NCI-H1048 (cell line): ENCODE measurements at places on chromosomes 12 and 14.
A peak's percentile ranks its signal among the peaks of the same experiment; 100 is the strongest.

DNA sequence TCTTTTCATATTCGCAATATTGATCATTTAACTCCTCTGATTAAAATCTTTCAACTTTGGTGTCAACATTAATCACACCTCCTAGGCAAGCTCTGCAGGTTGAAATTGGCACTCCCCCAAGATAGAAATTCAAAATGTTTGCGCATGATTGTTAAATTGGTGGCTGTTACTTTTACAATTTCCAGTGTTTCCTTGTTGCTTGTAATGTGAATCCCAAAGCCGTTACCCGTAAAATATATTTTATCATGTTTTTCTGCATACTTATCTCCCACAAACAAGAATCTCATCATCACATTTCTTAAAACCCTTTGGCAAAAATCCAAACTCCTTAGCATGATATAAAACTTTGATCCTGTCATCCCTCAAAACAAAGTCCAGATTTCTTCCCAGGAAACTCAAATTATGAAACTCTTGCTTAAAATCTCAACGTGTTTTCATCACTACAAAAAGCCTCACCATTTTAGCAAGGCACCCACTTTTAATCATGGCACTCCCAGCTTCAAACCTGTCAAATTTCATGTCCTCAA lies 14.7 kb downstream of the RTL1 start:
- DNase-seq = no peak

DNA sequence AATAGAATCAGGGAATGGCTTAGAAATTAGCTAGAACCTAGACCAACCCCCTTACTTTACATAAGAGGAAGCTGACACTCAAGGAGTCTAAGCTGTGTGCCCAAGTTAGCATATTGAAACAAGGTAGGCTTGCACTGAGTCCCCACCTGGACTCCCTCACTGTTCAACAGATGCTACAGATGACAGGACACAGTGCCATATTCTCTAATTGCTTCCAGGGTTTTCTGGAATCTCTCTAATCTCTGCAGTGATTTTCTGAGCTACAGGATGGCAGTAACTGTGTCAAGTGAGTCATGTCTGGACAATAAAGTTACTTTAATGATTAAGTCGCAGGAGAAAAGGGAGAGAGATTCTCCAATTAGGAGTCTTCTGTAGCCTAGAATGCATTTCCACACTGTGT lies 35.8 kb downstream of the AKAP6 start:
- no peak for DNase-seq

- DNase-seq = no peak
Observed at GRCh38 chr14:24144451-24144850, 2.0 kb downstream of the PSME2 start.

- DNase-seq = no peak
Observed at GRCh38 chr12:3122841-3123678, 45.9 kb downstream of the TSPAN9 start.

GRCh38 chr12:15919418-15919817 lies 8.3 kb downstream of the DERA start:
- no peak for DNase-seq

DNA sequence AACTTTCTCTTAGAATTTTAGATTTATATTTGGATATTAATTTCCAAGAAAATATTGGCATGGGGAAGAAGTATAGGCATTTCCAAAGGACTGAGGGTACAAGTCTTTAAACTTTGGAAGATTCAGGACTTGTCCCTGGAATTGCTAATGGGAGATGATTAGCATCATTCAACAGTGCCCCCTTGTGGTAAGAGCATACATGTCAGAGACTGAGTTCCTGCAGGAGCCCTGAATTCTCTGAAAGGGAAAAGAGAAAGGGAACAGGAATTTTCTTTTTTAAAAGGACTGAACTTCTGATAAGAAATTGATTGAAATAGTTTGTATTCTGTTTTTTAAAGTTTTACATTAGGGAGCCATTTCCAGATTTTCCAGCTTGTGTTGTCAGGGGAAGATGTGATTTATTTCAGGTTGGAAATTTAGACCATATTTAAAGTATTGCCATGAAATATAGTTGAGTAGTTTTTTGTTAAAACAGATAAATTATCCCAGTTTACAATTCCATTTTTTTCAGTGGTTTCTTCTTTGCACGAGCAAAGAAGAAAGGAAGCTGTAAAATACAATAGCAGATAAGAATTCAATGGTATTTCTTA lies 44.0 kb upstream of the REP15 start:
- peak; percentile 55 for DNase-seq

DNA sequence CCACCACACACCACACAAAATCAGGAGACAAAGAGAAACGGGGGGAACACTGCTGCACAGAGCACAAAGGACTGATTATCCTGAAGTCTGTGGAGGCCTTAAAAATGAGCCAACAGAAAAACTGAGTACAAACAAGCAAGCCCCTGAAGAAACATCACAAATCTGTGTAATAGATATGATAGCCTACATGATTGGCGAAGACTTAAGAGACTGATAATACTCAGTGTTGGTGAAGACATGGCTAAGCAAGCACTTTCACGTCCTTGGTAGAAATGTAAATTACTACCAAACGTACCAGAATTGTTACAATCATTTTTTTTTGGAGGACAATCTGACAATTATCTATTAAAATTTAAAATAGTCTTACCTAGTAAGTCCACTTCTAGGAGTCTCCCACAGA lies 74.6 kb downstream of the NINJ2 start:
- DNase-seq = no peak

- no peak for DNase-seq
Observed at GRCh38 chr14:70382536-70382935, 23.1 kb upstream of the COX16 start.

DNA sequence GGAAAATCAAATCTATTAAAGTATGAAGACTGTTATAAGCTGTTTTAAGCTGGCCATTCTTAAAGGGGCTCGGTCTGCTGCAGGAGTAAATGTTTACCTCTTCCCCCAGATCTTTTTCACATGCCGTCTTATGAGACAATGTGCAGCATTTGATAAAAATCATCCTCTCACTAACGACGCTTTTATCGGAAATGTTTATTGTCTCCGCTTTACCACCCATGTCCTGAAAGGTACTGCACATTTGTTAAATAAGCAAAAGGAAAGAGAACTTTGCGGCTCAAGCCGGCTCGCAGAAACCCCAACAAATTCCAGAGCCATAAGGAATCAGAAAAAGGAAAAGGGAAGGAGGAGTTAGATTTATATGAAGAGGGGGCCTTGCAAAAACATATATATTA lies 137.8 kb downstream of the HMGA2 start:
- no peak for DNase-seq

DNA sequence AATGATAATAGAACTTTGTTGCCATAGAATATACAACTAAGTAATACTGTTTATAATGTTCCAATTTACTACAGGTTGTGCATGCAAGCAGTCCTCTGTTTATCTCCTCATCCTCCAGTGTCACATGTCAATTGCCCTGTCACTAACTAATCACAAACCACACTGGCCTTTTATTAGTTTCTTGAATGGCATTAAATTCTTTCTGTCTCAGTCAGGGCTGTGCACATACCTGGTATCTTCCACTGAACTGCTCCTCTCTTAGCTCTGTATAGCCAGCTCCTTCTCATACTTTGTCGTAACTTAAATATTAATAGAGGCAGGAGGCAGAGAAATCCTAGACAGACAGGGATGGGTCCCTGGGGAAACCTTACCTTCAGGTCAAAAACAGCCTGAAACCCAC lies 24.0 kb downstream of the GABARAPL1 start:
- DNase-seq = no peak

GRCh38 chr12:53205747-53206419 lies 1.2 kb downstream of the ITGB7 start:
- DNase-seq = no peak

GRCh38 chr14:81192594-81192993 lies 28.2 kb downstream of the GTF2A1 start:
- no peak for DNase-seq

DNA sequence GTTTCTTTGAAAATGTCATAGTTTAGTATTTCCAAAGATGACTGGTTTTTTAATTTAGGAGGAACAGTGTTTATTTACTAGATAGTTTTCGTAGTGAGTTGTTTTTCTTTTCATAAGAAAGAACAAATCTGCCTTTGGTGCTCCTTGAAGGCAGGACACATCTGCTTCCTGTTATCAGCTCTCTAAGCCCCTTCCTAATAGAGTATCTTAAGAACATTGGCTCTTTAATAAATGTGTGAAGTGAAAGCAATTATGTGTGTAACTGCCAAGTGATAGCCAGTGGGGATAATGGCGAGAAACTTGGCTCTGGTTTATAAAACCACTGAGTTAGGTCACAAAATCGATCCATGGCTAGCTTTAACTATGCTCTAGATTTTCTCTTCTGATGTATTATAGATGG lies 23.5 kb upstream of the PPFIBP1 start:
- no peak for DNase-seq

GRCh38 chr14:68822132-68822651 lies 29.3 kb upstream of the ZFP36L1 start:
- DNase-seq = no peak

DNA sequence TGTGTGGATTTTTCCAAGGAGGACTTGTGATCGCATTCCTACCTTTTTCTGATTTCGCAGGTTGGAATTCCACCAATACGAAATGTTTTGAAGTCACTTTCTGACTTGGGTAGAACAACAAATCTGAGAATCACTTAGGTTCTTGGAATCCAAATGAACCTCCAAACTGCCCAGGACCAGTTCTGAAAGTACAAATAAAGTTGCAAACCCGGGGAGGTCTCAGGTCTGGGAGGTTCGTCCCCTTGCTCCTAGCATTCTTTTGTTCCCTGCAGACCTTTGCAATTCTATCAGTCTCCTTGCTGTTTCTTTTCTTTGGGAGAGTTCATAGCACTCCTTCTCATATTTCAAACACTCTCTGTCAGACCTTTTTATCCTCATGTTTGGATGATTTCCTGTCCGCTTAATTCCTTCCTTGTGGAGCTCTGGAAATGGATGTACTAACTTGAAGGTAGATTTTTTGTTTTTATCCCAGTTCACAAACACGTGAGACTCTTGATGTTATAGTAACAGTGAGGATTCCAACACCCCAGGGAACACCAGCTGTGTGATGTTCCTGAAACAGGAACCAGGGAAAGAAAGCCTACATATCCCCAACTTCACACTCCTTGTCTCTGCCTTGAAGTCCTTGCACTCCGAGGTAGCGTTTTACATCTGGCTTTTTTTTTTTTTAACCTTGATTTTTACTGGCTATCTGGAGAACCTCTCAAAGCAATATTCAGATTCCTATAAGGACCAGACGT lies 70.6 kb downstream of the TMEM132C start:
- DNase-seq = no peak

DNA sequence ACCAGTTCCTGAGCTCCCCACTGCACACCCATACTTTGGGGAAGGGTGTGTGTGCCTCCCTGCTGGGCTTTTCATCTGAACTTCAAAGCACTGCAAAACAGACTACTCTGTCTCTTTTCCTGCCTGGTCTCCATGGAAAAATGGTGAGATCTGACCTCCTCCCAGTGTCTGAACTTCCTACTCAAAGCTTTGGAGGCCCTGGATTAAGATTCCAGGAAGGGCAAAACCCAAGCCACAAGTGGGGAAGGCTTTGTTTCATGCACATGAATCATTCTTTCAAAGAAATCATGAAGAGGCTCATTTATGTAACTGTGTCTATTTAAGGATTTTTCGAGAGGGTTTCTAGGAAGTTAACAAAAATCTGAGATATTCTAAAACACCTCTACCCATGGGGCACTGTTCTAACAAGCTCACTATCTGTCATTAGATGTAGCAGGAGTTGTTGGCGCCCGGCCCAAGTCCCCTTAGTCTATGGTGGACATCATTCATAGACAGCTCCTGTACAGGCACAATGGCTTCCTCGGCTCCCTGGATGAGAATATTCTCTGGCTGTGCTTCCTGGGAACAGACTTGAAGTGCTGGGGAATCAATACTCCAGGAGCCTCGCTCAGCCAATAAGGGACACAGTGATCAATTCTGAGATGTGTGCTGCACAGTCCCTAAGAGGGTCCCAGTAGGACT lies 224.0 kb downstream of the KTN1 start:
- no peak for DNase-seq

DNA sequence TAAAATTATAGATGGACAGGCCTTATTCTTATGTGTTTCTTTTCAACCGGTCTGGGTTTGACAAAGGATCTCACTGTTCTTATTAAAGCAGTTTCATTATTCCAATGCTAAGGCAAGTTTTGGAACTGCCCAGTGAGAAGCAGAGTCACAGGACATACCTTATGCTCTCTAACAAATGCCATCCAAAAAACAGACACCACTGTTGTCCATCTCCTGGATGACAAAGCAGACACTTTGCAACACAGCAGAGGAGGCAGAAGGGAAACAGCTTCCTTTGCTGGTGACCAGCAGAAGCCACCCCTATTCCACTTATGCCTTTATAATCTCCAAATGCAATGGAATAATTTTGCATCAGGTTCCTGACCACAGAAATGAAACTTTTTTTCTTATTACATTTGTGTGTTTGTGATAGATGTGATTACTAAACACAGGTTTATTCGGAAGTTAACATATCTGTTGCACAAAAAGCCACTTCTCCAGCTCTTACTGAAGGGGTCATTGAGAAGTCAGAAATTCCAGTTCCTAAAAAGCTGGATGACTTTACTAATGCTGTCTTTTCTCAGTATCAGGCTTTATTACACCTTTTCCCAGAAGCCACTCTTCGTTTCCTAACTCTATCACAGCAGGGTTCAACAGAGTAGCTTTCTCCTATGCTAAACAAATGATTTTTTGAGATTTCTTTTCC lies 115.6 kb downstream of the BTG1 start:
- DNase-seq = no peak
